Stimulated activated CD4-positive, alpha-beta T cell treated with anti-CD3 and anti-CD28 coated beads, Interleukin-2, amount 100 ng/mL, for 48 hours (primary cell): ENCODE measurements at places on chromosomes 4 and X.

GRCh38 chr4:100063355-100063754 is 113.3 kb upstream of the H2AZ1 start:
- DNase-seq, result no peak

DNA sequence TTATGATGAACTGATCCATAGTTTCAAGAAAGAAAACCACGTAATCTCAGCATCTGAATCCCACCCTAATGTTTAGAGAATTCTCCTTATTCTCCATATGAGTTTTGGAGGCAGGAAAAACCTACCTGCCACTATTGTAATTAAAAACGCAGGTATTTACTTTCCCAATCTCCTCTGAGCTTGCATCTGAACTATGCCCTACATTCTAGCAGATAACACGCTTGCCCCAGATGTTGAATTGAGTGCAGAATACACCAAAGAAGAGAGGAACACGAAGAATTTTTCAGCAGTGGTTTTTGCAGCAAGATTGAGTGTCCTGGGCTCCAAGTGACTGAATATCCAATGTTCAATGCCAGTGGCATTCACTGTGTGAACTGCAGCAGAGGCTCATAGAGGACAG is 182.4 kb downstream of the COX18 start:
- DNase-seq, result no peak

GRCh38 chr4:165331823-165332222 is 4.4 kb downstream of the MSMO1 start:
- DNase-seq, result no peak

GRCh38 chr4:8205241-8205707 is 6.2 kb downstream of the SH3TC1 start:
- no peak for DNase-seq

DNA sequence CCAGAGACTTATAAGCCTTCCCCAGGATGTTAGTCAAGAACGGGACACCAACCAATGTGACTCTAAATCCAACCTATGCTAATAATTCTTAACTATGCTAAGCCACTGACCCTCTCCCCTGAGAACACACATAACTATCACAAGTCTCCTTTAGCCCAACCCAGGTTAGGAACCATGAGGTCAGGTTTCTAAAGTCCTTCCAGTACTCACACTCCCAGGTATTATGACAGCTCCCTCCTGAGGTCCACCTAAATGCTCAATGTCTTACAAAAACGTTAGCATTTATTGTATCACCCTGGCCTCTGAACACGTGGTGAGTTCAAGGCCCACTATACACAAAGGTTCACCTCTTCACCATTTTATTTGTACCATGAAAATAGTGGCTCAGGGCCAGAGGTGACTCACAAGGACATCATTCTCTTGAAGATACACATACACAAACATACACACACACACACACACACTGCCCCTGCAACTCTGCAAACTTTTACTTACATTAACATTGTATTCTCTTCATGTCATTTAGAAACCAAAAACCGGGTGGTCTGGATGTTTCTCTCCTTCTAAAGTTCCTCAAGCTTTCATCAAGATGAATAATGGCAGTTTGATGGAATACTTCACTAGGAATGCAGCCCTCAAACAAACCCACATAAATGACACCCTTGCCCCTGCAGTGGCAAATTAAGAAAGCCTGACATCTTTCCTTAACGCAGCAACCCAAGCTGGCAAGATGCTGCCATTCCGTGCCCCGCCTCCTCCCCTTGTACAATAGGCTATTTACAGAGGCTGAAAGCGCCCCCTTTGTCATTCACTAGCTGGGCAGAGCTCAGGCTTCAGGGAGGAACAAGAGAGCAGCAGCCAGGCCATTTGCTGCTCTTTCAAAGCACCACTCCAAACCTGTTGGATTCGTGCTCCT is 17.7 kb downstream of the ACSL1 start:
- DNase-seq, result no peak

GRCh38 chrX:38438321-38438720 is 85.9 kb downstream of the OTC start:
- DNase-seq, result no peak

GRCh38 chr4:83276299-83277040 is 8.1 kb downstream of the COQ2 start:
- DNase-seq, result no peak

- no peak for DNase-seq
Observed at GRCh38 chrX:103825881-103826280, 6.2 kb downstream of the RAB9B start.

DNA sequence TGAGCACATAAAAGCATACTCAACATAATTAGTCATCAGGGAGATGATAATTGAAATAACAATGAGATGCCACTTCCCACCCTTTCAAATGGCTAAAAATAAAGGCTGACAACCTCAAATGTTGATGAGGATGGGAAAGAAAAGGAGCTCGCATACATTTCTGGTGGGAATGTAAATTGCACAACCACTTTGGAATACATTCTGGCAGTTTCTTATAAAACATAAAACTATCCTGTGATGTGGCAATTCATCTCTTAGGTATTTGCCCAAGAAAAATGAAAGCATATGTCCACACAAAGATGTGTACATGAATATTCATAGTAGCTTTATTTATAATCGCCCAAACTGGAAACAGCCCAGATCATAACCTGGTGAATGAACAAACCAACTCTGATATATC is 687 bp upstream of the ZNF275 start:
- no peak for DNase-seq

- DNase-seq, result no peak
Observed at GRCh38 chr4:37664696-37665095, 21.5 kb downstream of the RELL1 start.

DNA sequence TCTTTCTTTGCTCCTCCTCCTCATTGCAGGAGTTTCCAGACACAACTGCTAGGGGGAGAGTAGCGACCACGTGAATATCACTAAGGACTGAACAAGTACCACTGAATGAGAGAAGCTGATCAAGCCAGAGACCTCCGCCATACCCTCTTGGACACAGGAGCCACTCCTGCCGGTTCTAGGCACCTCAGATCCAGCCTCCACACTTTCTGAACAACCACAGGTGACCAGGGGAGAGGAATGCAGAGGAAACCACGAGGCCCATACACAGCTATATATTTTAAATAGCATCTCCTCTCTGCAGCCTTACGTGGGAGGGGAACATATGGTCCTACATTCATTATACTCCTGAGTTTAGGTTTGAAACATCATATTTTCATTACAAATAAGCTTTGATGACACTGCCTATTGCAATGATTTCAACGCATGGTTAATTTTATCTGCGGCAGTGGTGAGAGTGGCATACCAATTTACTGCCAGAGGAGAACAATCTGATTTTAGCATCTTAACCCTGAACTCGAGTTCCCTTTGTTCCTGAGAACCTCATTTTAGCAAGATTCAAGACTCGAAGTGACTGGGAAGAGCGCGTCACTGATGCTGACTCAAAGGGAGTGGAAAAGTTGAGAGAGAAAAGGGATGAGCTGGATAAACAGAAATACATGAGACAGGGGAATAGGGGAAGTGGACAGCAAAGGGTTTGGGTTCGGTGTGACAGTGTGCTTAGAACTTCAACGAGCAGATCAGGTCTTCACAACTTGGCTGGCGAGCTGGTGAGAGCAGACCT is 231.7 kb upstream of the PPARGC1A start:
- no peak for DNase-seq

DNA sequence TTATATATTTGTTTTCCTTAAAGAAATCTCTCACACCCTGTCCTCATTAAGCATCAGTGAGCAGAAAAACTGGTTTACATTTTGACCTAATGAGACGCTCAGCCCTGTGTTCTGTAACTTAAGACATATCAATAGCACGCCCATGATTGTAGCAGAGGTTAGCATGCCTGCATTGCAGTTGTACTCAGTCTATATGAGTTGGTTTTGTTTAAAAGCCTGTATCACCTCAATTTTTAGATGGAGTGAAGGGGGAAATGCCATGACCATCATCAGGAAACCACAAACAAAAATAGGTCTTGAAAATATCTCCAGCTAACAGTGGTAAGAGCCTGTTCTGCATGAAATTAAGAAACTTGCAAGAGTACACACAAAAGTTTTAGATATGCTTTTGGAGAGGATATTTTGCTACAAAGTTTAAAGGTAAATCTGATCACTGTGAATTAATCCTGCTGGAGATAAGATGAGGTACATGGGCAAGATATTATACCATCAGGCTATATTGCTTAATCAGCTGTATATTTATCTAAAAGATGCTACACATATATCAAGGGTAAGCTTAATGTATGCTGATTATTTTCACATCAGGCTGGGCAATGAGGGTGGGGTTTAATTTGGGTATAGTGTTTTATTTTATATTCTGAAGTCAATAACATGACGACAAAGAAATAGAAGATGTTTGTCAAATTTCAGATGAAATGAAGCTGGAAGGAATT is 13.1 kb upstream of the COQ2 start:
- no peak for DNase-seq

- DNase-seq, result no peak
Observed at GRCh38 chr4:13386405-13387107, 97.6 kb downstream of the RAB28 start.

DNA sequence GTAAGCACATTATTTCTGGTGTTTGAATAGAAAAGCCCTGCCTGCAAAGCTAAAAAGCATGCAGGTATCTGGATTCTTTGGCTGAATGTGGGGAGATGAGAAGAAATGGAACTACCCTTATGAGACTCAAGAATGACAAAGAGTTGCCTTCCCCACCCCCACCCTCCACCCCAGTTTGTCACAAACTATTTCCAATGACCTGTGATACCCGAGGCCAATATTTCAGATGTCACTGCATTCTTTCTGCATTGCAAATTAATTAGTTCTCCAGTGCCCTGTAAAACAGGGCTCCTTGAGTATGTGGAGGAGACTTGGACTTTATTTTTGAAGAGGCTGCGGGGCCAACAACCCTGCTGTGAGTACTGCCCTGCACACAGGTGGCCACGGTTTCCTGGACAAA is 116.4 kb downstream of the ZNF827 start:
- DNase-seq, result no peak

- no peak for DNase-seq
Observed at GRCh38 chr4:2942037-2942531, 21.1 kb downstream of the NOP14 start.

DNA sequence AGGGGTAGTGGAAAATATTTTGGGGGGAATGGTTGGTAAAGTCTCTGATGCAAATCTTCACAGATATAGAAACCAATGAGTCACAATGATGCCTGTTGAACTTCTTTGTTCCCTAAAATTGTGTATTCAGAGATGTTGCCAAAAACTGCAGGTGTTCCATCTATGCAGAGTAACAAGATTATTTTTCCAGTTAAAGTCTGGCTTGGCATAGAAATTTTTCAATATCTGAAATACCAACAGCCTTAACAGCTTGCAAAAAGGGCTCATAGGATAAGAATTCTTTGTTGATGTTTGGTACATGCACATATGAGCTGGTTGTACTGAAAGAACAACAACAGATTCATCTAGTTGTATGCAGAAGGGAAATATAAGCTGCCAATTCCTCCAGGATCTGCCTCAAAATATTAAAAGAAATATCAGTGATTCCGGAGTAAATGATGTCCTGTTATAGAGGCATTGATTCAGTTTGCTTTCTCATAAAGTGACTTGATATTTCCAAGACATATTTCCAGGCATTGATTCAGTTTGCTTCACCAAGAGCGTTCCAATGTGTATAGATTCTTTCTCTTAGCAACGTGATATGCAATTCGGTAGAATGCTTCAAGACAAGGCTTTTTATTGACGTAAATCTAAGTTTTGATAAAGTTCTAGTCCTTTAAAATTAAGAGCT is 564.4 kb downstream of the TMA16 start:
- no peak for DNase-seq

DNA sequence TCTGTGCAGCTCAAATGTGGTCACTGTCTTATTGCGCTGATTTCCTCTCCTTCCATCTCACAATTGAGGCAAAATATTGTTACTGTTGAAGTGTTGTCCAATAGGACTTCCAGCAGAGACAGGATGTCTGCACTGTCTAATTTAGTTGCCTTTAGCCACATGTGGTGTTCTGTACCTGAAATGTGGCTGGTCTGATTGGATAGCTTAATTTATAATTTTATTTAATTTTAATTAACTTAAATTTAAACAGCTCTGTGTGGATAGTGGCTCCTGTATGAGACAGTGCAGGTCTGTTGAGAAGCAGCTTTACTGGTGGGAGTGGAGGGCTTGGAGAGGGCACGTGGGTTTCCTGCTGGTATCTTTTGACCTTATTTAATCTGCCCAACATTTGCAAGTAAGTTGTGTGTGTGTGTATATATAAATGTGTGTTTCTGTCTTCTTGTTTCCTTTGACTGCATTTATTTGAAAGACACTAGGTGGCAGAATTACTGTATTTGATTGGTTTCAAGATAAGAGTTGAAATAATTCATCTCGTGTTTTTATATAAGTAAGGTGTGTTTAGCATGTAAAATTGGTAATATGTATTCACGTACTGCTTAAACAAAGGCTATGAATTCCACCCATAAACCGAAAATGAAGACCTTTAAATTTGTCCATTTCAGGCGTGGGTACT is 55.3 kb upstream of the MSANTD1 start:
- no peak for DNase-seq

DNA sequence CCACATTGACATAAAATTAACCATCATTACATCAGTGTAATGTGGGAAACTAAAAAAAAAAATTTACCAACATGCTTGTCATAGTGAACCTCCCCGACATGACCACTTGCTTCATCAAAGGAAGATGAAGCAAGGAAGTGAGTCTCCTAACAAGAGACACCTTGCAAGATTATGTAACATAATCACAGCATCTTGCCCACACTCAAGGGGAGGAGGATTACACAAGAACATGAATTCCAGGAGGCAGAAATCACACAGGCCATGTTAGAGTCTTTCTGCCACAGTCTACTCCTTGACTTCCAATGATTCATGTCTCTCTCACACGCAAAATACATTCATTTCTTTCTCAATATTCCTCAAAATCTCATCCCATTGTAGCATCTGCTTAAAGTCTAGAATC is 93.3 kb downstream of the AKAP4 start:
- DNase-seq, result no peak

GRCh38 chrX:9533611-9534010 is 68.8 kb downstream of the TBL1X start:
- DNase-seq, result no peak

- DNase-seq, result no peak
Observed at GRCh38 chr4:52883707-52884669, 21.9 kb downstream of the RASL11B start.

- no peak for DNase-seq
Observed at GRCh38 chrX:51568586-51568985, 50.1 kb downstream of the CENPVL3 start.

- no peak for DNase-seq
Observed at GRCh38 chr4:84965553-84966381, 723 bp downstream of the WDFY3 start.

DNA sequence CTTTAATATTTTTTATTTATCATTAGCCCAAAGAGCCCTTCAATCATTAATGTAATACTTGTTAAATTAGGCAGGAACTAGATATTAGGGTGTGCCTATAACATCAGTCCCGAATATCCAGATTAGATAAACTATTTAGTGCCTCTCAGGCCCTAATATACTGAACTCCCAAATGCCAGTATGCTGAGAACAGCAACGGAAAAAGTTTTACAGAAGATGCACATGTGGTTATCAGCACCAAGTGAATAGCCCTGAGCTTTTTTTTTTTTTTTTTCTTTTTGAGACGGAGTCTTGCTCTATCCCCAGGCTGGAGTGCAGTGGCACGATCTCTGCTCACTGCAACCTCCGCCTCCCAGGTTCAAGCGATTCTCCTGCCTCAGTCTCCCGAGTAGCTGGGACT is 13.0 kb upstream of the ELF2 start:
- no peak for DNase-seq
